ENCODE measurements at places on chromosomes 3 and 15.

DNA sequence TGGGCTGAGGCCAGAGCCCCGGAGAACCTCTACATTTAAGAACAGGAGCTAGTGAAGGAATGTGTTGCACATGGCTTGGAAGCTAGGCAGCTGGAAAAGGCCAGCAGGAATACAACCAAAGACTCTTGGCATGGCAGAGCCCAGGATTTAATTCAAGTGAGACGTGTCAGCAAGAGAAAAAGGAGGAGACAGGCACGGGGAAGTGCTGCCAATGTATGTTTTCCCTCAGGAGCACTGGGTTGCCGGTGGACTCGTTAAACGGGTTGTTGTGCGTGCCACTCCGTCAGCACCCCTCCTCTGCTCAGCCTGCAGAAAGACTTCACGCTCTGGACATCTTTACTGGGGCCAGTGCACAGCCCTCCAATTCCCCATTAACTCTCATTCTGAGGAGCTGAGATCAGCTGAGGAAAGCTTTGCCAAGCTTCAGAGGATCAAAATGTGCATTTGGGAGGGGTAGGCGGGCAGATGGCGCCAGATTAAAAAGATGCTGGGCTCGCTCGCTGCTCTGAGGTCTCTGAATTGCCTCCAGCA lies 103.7 kb downstream of the PDZRN3 start:
- no peak for DNase-seq

DNA sequence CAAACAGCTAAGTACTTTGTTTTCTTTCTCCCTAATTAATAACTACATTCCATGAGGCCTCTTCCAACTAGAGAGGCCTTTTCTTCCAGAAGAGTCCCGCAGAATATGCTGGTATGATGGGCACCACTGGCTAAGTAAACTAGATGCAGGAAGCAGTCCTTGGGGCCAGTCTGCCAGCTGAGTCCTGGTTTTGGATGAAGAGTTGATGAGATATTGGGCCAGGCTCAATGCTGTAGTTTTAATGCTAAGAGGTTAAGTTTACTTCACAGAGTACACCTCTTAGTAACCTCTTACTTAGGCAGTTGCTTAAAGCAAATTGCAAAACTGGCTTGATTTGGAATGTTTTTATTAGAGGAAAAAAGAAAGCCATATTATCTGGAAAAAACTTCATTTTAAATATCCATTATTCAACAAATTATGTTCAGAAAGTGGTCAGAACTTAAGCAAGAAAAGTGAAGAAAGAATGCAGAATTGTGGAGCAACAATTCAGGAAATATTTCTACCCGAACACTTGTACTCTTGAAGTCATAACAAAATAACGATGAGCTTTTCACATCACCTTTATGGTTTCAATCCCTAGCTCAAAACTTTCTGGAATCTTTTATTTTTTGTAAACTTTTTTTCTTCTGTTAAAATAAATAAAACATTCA lies 178.4 kb upstream of the CDIN1 start:
- DNase-seq = no peak

- DNase-seq = no peak
Observed at GRCh38 chr3:148599481-148599880, 98.2 kb upstream of the AGTR1 start.

DNA sequence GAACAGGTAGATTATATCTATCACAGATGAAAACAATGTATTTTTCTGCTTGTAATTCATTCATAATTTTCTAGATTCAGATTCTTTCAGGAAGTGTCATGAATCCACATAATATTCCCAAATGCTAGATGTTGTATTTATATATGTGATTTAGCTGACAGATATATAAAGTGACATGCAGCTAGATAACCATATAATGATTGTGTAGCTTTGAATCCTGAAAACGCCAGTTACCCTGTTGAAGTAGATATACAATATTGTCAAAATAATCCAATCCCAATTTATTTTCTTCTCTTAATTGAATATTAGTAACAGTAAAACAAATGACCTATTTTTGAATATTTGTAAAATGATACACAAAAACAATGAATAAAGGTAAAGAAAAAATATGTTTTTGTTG lies 738.4 kb downstream of the CADM2 start:
- DNase-seq = no peak

- no peak for DNase-seq
Observed at GRCh38 chr3:193053046-193053435, 135.4 kb upstream of the MB21D2 start.

- no peak for DNase-seq
Observed at GRCh38 chr15:39553947-39554693, 26.8 kb upstream of the THBS1 start.

DNA sequence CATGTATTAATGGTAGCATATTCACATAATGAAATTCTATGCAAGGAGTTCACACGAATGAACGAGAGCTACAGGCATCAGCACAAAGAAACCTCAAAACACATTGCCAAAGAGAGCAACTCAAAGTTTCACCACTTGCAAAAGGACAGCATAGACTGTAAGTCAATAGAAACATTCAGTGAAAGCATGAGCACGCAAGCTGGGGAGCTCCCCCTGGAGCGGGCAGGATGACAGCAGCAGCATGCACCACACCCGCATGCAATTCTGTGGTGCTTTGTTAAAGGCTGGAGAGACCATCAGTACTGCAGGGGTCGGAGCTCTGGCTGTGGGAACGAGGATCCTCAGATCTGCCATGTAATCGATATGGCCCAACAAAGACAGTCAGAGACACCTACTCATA lies 18.7 kb downstream of the OCA2 start:
- no peak for DNase-seq

DNA sequence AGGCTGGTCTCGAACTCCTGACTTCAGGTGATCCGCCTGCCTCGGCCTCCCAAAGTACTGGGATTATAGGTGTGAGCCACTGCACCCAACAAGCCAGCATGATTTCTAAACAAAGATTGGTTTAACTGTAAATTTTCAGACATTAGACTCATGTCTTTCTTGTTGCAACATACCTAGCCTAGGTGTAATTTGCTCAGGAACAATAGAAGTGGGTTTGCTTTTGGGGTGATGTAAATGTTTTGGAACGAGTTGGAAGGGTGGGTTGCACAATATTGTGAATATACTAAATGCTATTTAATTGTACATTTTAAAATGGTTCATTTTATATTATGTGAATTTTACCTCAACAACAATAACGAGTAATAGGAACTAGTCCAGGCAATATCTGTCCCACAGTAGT lies 7.1 kb downstream of the CCR4 start:
- no peak for DNase-seq

DNA sequence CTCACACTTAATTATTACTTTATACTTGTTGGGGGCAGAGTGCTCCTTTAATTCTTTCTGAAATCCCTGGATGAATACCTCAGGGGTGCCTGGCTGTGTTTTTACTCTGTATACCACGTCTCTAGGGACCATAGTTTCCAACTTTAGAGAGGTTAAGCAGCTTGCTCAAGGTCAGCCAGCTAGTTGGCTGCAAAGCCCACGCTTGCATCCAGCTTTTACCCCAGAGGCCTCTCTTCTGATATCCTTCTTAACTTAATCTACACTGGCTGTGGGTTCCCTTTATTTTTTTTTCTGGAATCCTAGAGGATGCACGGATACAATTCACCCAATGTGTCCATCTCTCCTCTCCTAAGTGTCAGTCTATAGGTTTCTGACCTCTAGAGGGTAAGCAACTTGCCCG lies 1.4 kb downstream of the PDZRN3 start:
- DNase-seq = no peak

GRCh38 chr3:143600756-143601718 lies 247.2 kb downstream of the SLC9A9 start:
- peak; percentile 7 for DNase-seq

- no peak for DNase-seq
Observed at GRCh38 chr3:99868311-99868646, 50.6 kb downstream of the CMSS1 start.

DNA sequence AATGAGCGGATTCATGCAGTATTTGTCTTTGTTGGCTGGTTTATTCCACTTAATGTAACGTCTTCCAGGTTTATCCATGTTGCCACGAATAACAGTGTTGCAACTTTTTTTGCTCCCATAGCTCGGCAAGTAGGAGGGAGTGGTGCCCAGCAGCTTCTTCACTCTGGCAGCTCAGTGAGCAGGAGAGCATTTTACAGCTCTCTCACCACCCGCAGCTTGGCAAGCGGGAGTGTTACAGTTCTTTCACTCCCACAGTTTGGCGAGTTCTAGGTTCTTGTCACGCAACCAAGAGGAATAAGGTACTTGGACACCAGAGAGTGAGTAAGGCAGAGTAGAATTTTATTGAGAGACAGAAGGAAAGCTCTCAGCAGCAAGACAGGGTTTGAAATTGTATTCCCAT lies 935.2 kb downstream of the TBL1XR1 start:
- DNase-seq = no peak

- peak; percentile 76 for DNase-seq
Observed at GRCh38 chr3:136473716-136474326, 223.7 kb downstream of the PCCB start.

- DNase-seq = peak; percentile 27
Observed at GRCh38 chr3:66938338-66938963, 59.7 kb upstream of the KBTBD8 start.

DNA sequence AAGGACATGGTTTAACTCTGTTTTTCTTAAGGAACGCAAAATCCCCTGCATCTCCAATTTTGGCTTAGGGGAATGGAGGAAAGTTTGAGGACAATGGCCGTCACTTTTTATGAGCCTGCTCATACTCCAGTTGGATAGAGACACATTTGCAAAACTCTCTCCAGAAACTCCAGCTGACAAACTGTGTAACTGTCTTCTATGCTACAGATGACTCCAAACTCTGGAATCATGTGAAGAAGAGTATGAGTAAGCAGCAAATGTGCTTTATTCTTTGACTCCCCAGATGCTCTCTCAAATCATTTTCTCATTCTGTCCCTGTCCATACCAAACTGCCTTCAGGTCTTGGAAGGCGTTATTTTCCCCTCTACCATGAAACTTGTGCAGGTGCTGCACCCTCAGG lies 226.5 kb upstream of the GPR149 start:
- no peak for DNase-seq

DNA sequence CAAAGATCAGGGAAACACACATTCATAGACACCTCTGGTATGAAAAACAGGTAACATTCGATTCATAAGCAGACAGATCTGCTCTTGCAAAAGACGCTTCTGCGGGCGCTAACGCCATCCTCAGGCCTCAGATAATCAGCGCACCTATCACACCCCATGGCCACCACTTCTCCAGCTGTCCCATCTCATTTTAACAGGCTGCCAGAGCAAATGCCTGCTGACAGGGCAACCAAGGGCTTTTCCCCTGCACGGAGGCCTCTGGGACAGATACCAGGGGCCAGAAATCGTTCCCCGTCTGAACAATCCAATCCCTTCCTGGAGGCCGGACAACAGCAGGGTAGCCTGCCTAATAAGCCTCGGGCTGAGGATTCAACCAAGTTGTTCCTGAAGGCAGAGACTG lies 15.2 kb downstream of the ABCC5 start:
- no peak for DNase-seq

DNA sequence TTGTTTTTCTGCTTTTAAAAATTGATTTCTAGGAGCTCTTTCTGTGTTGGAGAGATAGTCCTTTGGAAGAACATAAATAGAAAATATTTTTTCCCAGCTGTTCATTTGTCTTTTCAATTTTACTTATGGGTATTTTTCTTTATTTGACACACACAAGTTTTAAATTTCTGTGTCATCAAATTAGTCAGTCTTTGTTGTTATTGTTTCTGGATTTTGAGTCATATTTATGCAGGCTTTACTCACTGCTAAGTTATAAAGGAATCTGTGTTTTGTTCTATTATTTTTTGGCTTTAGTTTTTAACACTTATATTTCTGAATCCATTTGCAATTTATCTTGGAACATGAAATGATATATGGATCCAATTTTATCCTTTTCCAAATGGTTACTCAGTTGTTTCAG lies 5.9 kb upstream of the GHSR start:
- DNase-seq = no peak

GRCh38 chr15:75570126-75570845 lies 8.8 kb downstream of the PTPN9 start:
- DNase-seq = no peak

DNA sequence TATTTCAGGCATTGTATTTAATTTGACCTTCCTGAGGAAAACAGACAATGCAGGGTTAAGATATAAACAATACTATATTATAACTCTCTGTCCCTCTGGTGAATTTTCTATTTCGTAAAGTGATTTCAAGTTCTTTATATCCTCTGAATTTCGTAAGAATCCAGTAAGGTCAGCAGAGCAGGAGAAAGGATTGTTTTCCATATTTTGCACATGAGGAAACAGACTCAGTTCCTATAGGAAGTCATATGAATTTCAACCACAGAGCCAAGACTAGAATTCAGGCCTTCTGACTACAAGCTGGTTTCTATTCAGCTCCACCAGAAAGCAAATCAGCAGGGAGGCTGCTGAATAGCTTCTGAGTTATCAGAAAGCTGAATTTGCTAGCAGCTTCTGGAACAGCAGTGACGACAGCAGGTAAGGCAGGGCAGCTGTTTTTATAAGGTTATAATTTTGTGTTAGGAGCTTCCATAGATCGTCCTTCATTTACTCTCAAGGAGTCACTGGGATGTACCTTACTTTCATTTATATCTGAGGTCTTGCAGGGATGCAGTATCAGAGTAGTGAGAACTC lies 11.1 kb upstream of the PLAAT1 start:
- no peak for DNase-seq

DNA sequence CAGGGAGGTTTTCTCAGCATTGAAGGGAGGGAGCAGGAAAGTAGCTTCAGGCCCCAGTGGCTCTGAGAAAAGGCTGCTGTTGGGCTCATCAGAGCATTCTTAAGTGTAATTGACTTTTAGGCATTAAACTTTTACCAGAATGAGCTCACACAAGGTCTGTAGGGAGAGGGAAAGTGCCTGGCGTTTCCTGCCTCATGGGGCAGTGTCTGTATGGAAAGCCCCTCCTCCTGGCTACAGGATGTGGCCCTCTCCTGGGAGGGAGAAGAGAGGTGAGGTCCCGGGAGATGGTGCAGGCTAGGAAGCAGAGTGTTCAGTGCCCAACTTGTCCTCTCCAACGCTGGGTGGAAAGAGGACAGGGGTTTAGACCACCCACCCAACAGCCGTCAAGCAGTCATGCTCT lies 21.3 kb upstream of the SCN10A start:
- DNase-seq = no peak

DNA sequence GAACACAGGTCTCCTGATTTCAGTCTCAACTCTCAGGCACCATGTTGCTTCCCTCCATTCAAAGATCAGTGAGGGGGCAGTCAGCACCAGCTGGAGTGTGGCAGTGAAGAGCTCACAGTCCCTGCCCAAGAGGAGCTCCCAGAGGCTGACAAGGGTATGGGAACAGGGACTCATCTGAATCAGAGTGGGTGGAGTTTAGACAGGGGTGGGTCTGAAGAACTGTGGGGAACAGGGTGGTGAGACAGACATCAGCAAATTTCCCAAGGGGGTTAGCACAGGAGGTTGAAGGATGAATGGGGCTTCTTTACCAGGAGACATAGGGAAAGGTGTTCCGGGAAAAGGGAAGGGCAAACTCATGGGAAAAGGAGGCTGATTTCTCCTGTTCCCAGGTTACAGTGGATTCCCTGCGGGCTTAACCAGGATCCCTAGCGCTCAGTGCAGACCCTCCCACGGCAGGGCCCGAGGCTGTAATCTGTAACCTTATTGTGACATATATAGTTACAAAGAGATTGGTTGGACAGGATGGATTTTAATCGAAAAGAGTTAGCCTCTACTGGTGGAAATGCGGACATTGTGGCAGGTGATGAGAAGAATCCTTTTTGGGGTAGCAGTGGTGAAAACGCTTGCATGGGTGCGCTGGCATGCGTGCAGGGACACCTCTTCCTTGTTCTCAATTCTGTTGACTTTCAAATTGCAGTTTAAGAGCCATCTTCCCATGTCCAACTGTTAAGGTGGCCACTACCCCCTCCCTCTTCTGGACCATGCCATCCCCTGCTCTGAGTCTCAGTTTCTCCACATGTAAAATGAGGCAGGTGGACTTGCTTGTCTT lies 160.3 kb downstream of the SMAD6 start:
- DNase-seq = no peak

Data from astrocyte (in vitro differentiated cells and primary cell).